ENCODE measurements at places on chromosomes 7 and 10.

DNA sequence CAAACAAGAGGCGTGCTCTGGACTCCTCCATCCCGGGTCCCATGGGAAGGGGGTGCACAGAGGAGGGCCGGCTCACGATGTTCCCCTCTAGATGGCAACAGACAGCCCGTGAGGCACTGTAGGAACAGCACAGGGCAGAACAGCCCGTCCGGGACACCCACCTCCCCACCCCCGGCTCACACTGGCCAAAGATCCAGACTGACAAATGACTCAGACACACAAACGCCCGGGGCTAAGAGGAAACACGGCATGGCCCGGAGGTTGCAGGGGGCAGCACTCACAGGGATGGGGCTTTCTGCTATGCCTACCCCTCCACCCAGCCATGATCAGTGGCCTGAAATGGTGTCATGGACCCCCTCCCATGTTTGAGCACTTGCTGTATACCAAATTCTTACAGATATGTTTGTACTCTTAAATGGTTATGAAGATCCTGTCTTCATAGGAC is 4.9 kb upstream of the ELN start:
- DNase-seq: peak; percentile 79

- DNase-seq: no peak
Measured at GRCh38 chr7:148799893-148800555, 84.1 kb downstream of the EZH2 start.

DNA sequence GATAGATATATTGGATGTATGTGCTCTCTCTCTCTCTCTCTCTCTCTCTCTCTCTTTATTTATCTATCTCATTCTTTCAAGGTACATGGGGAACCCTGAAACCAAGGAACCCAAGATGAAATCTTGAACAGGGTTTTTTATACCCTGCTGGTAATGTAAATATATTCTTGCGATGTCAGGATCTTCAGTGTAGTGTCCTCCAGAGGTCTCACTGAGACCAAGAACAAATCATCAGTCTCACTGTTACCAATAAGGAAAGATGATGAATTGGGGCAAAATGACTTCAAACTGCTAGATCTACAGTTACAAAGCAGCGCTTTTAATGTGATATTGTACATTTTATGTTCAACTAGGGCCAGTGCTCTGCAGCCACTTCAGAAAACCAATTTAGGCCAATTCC is 423.5 kb downstream of the ANKRD7 start:
- no peak for DNase-seq

GRCh38 chr10:15137636-15138035 is 30.9 kb downstream of the NMT2 start:
- no peak for DNase-seq

DNA sequence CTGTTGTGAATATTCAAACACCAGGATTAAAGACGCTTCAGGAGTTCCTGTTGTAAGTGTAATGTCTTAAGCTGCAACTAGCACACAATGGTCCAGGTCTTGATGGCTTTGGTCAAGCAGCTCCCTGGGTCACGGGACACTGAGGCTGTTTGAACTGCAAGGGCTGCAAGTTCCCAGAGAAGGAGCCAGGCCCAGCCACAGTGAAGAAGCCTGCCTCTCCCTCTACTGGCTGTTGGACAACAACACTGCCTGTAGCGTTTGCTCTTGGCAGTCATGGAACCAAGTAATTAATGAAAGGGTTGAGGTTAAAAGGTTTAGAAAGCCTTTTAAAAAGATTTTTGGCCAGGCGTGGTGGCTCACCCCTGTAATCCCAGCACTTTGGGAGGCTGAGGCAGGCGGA is 31.9 kb upstream of the GUSB start:
- DNase-seq: peak; percentile 64

GRCh38 chr7:75617634-75618234 is 121.0 kb downstream of the HIP1 start:
- DNase-seq: no peak

DNA sequence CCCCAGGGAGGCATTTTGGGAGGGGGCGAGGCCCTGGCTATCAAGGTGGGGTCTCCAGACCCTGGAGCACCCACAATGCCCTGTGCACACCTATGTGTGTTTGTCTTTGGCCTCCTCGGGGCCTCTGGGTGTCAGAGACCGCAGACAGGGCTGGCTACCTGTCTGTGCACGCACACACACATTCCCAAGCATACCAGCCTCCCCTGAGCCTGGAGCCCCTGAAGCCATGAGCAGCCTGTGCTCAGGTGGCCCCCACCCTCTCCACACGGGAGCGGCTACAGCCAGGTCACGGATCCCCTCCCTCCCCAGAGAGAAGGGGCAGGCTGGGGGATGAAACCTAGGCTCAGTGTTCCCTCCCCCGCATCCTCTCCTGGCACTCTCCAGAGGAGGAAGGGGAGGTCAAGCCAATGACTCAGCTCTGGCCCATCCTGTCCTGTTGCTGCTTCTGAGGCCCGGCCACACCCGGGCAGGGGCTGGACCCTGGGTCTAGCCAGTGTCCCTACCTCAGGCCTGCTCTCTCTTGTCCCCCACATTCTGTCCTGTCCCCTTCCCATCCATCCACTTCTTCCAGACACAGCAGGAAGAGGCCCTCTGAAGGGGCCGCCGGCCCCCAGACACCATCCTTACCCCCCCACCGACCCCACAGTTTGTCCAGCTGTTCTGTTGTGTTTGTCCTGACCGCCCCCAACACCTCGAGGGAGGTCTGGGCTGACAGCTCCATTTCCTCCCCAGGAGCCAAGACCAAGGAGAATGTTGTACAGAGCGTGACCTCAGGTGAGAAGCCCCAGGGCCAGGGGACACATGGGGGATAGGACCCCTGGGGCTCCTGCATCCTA is 720 bp downstream of the SNCG start:
- peak; percentile 44 for DNase-seq

DNA sequence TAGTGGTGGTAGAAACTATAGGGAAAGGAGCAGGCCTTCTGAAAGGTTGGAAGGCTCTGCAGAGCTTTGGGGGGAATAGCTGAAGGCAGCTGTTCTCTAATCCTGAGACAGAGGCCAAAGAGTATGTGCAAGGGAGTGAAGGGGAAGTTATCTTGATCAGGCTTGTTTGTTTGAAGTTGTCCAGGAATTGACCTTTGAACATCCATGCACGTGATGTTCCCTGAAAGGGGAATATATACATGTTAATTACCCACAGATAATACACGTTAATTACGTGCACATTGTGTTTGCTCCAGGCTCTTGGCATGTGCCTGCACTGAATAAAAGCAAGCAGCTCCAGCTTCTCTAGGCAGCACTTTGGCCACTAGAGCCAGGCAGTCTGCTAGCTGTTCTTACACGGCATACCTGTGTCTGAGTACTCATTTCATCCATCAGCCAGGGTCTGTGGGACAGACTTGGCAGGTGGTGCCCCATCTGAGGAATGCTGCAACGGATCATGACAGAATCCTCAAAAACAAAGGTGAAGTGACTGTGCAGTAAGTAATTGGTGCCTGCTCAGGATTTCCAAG is 18.0 kb upstream of the STARD3NL start:
- DNase-seq: no peak

- peak; percentile 12 for DNase-seq
Measured at GRCh38 chr7:43850348-43851116, 18.8 kb downstream of the MRPS24 start.

GRCh38 chr10:107091126-107091525 is 73.4 kb downstream of the SORCS1 start:
- no peak for DNase-seq

- no peak for DNase-seq
Measured at GRCh38 chr7:142689439-142690120, 59.7 kb upstream of the PRSS1 start.

DNA sequence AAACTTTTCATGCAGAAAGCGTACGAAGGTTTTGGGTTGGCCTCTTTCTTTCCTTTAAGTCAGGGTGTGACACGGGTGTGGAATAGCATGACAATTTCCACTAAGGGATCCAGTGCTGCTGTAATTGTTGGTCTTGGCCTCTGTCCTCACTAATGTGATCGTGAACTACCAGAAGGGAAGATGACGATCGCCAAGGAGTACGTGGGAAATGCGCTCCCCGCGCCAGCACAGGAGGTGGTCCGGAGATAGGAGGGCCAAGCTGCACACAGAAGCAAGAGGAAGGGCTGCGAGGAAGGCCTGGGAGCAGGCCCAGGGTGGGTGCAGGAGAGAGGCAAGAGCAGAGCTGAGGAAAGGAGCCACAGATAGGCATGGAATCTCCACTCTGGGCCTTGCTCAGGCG is 79.7 kb upstream of the PODXL start:
- DNase-seq: no peak

DNA sequence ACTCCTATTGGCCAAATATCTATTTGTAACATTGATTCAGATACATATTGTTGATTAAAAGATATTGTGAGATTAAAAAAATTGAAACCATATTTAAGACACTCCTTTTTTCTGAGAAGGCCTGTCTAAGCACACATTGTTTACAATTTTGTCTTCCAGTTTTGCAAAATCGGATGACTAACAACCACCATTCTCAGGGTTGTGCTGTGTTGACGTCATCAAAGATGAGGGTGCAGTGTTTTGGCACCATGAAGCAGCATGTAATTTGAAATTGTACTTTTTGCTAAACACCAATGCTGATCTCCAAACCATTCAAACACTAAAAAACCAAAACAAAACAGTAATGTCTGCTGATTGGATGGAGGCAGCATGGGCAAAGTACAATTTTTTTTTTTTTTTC is 7.4 kb downstream of the CREB5 start:
- peak; percentile 62 for DNase-seq

- no peak for DNase-seq
Measured at GRCh38 chr7:2409745-2410414, 6.5 kb downstream of the CHST12 start.

- DNase-seq: peak; percentile 45
Measured at GRCh38 chr10:86958116-86958900, at the start of gene SNCG. Gene SNCG (plus strand): TSS chr10:86958599. CDS start chr10:86958698, 99 bp downstream.

DNA sequence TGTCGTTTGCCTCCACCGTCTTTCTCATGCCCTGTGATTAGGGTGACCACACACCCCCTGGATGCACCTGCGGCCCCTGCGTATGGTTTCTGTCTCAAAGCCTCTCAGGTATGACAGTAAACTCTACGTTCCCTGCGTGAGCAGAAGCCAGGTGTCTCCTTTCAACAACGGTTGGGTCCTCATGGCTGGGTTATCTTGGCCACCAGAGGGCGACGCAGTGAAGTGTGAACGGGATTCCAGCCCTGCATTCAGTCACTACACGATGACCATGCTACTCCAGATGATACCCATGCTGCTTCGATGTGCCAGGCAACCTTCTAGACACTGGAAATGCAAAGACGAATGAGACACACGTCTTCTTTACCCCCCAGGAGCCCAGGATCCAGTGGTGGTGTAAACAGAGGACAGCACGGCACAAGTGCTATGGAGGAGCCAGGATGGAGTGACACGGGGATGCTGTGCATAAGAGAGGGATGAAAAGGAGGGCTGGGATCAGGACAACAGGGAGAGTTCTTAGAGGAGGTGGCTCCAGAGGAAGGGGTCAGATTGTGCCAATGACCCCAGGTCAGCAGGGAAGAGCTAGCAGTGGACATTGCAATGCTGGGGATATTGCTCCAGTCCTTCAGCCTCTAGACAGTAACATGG is 228.1 kb upstream of the PFKP start:
- DNase-seq: peak; percentile 7
